Stimulated activated CD8-positive, alpha-beta memory T cell treated with anti-CD3 and anti-CD28 coated beads, Interleukin-2, amount 100 ng/mL, for 1 hour (primary cell): ENCODE measurements at places on chromosomes 11 and 22.

DNA sequence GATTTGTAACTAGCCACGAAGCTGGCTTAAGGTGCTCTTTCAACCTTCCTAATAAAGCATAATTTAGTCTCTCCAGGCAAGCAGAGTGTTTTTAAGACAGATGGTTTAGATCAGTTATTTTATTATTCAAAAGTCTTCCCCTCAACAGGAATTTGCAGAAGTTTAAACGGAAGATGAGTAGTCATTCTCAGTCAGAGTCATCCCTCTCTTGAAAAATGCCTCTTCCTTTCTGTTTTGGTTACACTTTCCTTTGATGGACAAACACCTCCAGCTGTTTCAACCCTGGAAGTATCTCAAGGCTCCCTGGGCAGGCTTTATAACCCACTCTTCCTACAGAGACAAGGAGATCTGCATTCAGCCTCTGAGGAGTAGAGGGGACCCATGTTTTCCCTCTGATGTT is 60.3 kb upstream of the POU2AF2 start:
- no peak for DNase-seq

GRCh38 chr22:28988457-28988856 is 73.2 kb downstream of the C22orf31 start:
- no peak for DNase-seq

- no peak for DNase-seq
Measured at GRCh38 chr11:44235765-44236201, 74.2 kb downstream of the ALX4 start.

GRCh38 chr11:64566042-64566914 is 24.7 kb upstream of the SLC22A12 start:
- no peak for DNase-seq

GRCh38 chr11:105144887-105145286 is 5.3 kb upstream of the CARD18 start:
- no peak for DNase-seq

GRCh38 chr11:127247261-127247851 is 246.8 kb upstream of the KIRREL3 start:
- no peak for DNase-seq

DNA sequence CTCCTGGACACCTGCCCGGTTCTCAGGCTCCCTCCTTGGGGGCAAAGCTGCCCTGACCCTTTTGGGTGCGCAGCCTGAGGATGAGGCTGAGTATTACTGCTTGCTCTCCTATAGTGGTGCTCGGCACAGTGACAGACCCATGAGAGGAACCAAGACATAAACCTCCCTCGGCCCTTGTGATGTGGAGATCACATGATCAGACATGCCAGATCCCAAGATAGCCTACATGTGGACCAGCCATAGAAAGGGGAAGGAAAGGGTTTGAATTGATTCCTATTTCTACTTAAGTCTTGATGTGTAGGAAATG is 125.3 kb downstream of the VPREB1 start:
- no peak for DNase-seq

- peak; percentile 11 for DNase-seq
Measured at GRCh38 chr22:23315341-23315917, 135.1 kb downstream of the BCR start.

DNA sequence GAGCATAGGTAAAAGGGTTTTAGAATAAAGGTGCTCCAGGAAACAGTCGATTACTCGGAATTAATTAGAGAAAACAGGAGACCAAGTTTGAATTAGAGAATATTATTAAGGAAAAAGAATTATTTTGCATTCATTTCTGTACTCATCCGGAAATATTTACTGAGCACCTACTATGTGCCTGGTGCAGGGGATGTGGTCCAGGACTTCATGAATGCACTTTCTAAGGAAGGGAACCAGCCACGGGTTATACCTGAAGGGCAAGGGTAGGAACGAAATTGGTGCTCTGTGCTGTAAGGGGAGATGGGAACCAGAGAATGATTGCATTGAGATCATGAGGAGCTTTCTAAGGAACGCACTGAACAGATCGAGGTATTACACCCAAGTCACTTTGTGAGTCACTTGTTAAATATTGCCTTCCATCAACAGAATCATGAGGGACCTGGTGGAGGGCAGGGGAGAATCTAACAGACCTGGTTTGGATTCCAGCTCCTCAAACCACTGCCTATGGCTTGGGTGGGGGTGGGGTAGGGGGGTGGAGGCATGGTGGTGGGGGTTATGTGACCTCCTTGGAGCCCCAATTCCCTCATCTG is 40.9 kb downstream of the C11orf96 start:
- no peak for DNase-seq

- no peak for DNase-seq
Measured at GRCh38 chr22:49983148-49984042, 22.8 kb downstream of the PIM3 start.

DNA sequence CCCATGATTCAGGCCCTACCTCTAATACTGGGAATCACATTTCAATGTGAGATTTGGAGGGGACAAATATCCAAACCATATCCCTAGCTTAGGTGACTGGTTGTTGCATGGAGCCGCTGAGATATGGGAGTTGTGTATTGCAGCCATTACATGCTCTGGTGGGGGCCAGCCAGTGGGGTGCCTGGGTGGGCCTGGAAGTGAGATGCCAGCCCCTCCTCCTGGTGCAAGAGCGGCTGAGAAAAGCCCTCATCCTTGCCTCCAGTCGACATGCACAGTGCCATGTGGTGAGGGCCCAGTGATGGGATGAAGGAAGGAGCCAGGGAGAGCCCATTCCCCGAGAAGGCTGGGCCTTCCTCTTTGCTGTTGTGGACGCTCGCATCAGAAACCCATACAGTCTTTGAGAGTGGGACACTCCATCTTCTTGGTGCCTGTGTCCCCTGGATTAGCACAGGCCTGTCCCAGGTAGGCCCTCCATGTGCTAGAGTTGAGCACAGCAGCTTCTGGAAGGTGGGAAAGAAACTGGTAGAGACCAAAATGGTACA is 1043.0 kb downstream of the TBC1D22A start:
- no peak for DNase-seq

- no peak for DNase-seq
Measured at GRCh38 chr22:28006271-28006670, 87.2 kb upstream of the PITPNB start.
